ENCODE measurements at places on chromosomes 16 and 17. TPM values are rescaled to one million over a fixed set of nuclear protein-coding genes. Genes with fewer than 3 reads are reported as not detected.

SMPD3 gene
- 0.12 TPM for total RNA-seq

TBC1D3G gene
- total RNA-seq = not detected

ABCA10 gene
- 0.44 TPM for total RNA-seq

DDX5 gene
- total RNA-seq = 386 TPM

DECR2 gene
- total RNA-seq = 15.9 TPM

PIK3R6 gene
- total RNA-seq = not detected

CACNG4 gene
- not detected for total RNA-seq

TCAP gene
- total RNA-seq = 0.33 TPM

NRN1L gene
- total RNA-seq = not detected

MAPT gene
- 0.75 TPM for total RNA-seq

FAHD1 gene
- 66.5 TPM for total RNA-seq

OR4D1 gene
- not detected for total RNA-seq

GLG1 gene
- total RNA-seq = 188 TPM

BCKDK gene
- 16.9 TPM for total RNA-seq

CDR2L gene
- total RNA-seq = 14.8 TPM

UTP4 gene
- total RNA-seq = 22.9 TPM

HBA2 gene
- total RNA-seq = not detected

KAT2A gene
- total RNA-seq = 8.7 TPM

TSPAN10 gene
- total RNA-seq = 1.3 TPM

AGRP gene
- not detected for total RNA-seq

HOXB1 gene
- not detected for total RNA-seq

OXLD1 gene
- 34.0 TPM for total RNA-seq

CES1 gene
- total RNA-seq = 1.00 TPM

EPX gene
- total RNA-seq = not detected

TVP23A gene
- total RNA-seq = not detected

MYH1 gene
- not detected for total RNA-seq

SLC46A1 gene
- 3.1 TPM for total RNA-seq

ASPA gene
- 0.77 TPM for total RNA-seq

HAS3 gene
- total RNA-seq = 0.25 TPM

UMOD gene
- total RNA-seq = not detected

ACSM5 gene
- total RNA-seq = 0.66 TPM

CLEC18A gene
- total RNA-seq = 0.22 TPM

SPN gene
- total RNA-seq = not detected

PIPOX gene
- total RNA-seq = 1.1 TPM

NLRC3 gene
- total RNA-seq = under 0.01 TPM

ERN1 gene
- 13.8 TPM for total RNA-seq

ADAD2 gene
- total RNA-seq = not detected

TMIGD1 gene
- not detected for total RNA-seq
